Hindlimb muscle (tissue), 1 donor: ENCODE measurements at places on chromosomes 12 and 14.

GRCh38 chr14:78164226-78164853, 5.8 kb upstream of the NRXN3 start:
- DNase-seq, result no peak

DNA sequence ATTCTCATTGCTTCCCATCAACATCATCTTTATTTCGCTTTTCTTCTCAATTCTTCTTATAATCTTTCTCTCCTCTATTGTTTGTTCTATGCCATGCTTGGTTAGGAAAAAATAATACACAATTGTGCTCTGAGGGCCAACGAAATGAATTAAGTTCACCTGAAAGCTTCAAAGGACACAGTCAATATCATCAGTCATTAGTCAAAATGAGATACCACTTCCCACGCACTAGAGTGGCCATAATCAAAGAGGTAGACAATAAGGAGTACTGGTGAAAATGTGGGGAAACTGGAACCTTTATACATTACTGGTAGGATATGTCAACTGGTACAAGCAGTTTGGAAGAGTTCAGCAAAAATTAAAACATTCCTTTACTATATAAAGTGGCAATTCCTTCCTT, 91.5 kb downstream of the TMTC1 start:
- DNase-seq, result no peak

GRCh38 chr14:60328583-60328982, 79.6 kb downstream of the PPM1A start:
- DNase-seq, result no peak

DNA sequence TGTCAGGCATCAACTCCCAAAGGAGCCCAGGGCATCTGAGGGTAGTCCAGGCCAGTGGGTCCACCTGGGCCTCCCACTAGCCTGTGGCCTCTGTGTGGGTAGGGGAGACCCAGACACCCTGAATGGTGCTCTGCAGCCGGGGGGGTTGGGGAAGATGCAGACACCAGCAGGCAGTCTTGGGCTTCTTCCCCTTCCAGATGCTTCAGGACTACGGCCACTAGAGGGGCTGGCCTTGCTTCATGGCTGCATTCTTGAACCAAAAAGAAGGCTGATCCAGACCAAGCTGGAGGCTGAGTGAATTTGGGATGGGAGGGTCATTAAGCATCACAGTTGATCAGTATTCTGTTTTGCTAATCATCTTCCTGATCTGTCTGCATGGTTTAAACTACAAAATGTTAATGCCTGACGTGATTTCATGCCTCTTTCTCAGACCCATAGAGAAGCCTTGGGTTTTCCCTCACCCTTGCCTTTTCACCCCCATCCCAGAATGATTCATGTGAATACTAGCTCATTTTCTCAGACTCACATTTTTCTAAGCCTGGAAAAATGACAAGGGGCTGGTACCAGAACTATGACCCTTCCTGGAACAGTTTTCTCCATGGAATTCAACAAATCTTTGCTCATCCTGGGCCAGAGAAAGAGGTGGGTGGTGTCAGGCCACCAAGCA, 134.2 kb downstream of the NTF3 start:
- DNase-seq, result no peak

GRCh38 chr12:129540249-129540648, 363.6 kb downstream of the TMEM132D start:
- no peak for DNase-seq

GRCh38 chr12:25189656-25190055, 5.3 kb downstream of the DNAI7 start:
- no peak for DNase-seq

GRCh38 chr12:19712041-19712440, 272.7 kb downstream of the AEBP2 start:
- no peak for DNase-seq

DNA sequence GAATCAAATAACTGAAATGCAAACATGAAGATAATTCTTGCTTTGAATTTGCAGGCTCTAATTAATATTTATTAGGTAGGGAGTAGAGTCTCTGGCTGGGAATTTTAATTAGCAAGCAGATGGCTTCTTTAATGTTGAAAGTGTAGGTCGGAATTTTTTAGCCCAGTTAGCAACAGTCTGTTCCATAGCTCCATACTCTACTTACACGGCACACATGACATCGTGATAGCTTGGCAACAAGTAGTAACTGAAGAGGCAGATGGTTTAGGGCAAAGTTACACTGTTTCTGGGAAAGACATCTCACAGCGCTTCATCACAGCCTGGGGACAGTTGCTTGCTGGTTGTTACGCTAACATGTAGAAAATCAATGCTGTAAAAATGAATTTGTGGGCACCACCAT, 710.7 kb downstream of the GALC start:
- DNase-seq, result no peak

- no peak for DNase-seq
Observed at GRCh38 chr12:42639556-42639955, 50.0 kb upstream of the PRICKLE1 start.

- no peak for DNase-seq
Observed at GRCh38 chr12:79057540-79057939, 193.0 kb downstream of the SYT1 start.

GRCh38 chr12:78767264-78767981, 97.2 kb upstream of the SYT1 start:
- no peak for DNase-seq

- DNase-seq, result no peak
Observed at GRCh38 chr14:54621686-54622085, 54.8 kb downstream of the SAMD4A start.

- DNase-seq, result no peak
Observed at GRCh38 chr14:21518725-21519124, 7.4 kb downstream of the SALL2 start.

GRCh38 chr12:92290350-92290695, 144.7 kb upstream of the BTG1 start:
- no peak for DNase-seq

DNA sequence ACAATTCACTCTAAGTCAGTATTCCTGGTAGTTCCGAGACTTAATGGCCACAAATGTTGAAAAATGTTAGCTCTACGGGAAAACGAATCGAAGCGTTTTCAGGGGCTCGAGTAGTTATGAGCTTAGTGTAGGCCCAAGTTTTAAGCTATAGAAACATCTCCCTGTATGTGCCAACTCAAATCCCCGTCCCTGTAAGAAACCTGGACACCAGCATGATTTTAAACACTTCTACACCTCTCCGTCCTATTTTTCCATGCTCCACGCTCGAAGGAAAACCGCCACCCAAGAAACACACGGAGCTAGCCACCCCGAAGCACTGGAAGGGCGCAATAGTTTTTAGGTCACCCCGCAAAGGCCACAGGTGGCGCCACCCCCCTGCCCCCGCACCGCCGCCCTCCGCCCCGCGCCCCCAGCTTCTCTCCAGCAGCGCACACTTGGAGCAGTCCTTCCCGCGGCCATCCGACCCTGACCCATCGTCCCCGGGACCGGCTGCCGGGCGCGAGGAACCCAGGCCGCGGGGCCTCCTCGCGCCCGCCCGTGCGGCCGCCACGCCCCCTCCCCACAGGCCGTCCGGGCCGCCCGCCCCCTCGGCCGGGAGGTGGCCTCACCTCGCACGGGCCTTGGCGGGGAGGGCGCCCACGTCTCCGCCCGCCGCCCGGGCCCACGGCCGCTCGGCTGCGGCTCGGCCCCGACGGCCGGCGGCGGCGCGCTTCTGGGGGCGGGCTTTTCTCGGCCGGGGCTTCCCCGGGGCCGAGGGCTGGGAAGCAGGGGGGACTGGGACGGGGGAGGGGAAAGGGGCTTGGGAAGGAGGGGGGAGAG, 522 bp downstream of the R3HDM2 start:
- no peak for DNase-seq

- no peak for DNase-seq
Observed at GRCh38 chr12:97159377-97159776, 252.3 kb downstream of the NEDD1 start.

- DNase-seq, result no peak
Observed at GRCh38 chr12:94222351-94223084, 74.1 kb downstream of the PLXNC1 start.

GRCh38 chr14:100605706-100606686, 18.8 kb upstream of the BEGAIN start:
- no peak for DNase-seq

DNA sequence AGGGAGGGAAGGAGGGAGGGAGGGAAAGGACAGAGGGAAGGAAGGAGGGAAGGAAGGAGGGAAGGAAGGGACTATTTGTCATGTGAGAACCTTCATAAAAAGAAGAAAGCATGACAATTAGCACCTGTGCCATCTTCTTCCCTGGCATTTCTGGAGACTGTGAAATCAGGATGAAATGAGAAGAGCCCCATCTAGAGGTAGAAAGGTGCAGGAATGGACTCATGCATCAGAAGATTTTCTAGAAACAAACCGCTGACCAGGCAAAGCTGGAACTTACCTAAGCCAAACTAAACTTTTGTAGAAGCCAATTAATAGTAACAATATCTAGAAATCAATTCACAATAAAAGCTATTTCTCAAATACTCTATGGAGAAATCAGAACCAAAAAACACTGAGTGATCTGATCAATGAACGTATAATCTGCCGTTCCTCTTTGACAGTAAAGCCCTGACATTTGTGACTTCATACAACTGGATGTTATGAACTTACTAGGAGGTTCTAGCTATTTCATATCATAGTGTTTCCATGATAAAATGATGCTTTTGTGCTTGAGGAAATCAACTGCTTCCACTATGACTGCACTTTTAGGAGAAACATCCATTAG, 24.4 kb upstream of the CRACR2A start:
- DNase-seq, result no peak

DNA sequence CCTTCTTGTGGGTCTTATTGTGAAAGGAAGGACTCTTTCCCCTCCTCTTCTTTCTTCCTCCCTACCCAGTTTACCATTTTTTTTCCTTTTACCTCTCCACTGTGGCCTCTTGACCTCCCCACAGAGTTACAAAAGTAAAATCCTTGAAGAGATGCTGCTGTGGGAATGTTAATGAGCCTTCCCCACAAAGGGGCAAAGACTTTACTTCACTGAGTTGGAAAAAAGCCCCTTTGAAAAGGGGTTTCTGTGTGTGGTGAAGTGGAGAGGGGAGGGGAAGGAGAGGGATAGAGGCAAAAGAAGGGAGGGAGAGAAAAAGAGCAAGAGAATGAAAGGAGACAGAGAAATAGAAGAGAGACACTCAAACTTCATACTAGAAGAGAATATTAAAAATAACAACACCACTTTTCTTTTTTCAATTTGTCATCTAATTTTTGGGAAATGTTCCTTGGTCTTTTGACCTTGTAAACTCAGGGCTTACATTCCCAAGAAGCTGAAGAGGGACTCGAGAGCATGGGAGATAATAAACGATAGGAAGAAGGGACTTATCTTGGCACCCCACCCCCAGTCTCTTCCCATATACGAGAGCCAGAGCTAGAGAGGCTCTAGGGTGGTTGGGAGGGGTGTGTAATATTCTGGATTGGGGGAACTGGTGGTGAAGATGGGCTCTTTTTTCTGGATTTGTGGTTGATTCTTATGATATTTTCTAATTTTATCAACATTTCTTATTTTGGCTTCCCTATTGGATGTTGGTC, 13.2 kb upstream of the SALL2 start:
- DNase-seq, result no peak

DNA sequence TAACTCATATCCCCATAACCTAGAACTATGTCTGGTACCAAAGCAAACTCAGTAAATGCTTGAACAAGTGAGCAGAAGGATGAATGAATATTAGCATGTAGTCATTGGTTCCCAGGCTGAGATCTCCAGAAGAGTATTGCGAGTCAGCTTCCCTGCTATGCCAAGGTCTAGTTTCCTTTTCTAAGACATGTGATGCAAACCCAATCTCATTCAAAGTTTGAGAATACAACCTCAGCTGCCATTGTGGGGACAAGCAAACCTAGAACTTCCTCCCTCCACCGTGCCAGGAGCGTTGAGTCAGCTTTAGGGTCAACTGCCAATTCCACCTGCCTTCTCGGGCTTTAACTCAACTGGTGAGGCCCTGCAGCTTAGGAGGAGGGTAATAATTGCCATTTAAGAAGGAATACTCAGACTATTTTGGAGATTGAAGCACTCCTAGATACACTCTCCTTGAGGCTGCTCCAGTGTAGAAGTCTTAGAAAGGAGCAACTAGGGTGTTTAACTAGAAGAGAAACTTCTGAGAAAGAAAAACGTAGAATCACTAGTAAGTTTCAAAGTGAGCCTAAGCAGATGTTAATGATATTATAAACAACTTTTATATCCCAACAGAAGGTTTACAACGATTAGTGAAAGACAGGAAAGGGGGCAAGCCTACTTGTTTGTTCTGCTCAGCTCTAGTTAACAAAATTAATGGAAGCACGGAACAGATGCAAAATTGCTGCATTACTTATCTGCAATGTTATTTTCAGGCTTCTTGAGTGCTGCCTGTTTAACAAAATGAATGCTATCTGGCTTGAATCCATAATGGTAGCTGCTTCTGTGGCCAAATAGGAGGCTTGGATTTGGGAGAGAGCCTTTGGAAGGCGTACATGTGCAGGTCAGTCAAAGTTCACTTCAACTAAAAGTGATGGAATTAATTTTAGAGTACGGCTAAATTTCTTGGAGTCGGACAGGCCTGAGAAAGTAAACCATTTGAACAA, 96.9 kb downstream of the HELB start:
- DNase-seq, result no peak

DNA sequence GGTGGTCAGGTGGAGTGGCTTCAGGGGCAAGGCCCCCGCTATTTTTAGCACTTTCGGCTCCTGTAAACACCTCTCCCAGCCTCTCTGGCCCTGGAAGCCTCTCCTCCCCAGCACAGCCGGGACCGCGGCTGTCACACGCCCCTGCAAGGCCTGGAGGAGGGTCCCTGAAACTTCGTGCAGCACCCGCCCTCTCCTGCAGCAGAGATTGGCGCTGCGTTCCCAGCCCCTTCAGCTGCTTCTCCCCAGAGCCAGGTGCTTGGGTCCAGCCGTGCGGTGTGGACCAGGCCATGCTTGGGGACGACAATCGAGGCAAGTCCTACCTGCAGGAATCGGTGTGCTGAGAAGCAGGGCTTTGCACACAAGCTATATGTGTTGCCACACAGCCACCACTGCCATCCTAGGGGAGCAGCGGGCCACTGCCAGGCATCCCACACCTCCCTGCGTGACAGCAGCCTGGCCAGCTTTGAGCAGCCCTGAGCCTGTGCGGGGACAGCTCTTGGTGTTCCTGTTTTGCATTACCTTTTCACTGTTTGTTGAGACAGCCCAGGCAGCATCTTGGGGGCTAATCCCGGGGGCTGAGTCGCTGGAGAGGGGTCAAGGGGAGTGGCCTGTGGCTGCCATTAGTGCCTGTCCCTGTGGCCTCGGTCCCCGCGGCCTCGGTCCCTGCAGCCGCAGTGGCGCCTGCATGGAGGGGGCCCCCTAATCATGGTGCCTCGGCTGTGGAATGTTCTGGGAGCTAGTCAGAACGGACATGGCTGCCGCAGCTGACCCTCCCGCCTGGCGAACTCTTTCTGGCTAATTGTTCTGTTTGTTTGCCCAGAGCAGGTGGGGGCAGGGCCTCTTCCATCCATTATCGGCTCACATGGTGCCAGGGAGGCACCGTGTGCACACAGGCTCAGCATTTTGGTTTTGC, 27.6 kb upstream of the TRAF3 start:
- DNase-seq, result no peak
